ENCODE measurements at places on chromosomes 6 and 20.

DNA sequence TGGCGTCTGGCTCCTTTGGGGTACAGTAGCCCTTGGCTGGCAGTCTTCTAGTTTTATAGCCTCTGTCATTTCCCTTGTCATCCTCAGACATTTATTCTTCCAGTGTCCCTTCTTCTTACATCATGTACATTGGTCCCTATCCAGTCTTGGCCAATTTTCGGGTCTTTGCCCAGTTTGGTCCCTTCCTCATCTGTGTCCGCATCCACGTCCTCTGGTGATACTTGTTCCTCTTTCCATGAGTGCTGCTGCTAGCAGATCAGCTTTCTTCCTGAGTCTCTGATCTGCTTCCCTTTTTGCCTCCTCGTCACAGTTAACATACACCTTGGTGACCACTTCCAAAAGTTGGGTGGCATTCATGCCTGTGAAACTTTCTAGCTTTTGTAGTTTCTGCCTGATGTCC lies 86.2 kb upstream of the GPR6 start:
- H3K27me3 ChIP-seq: no peaks in the 10 kb centered on the region
- H3K36me3 ChIP-seq: no peaks in the 10 kb centered on the region
- H3K27ac ChIP-seq: no peak overlapping the region
- H3K4me3 ChIP-seq: no peak overlapping the region
- no peak for DNase-seq

GRCh38 chr6:75431379-75431778 lies 62.2 kb downstream of the FILIP1 start:
- H3K27me3 ChIP-seq: no peaks in the 10 kb centered on the region
- DNase-seq: no peak
- H3K4me1 ChIP-seq: no peaks in the 10 kb centered on the region
- H3K4me3 ChIP-seq: no peak overlapping the region
- no peak overlapping the region for H3K27ac ChIP-seq
- H3K36me3 ChIP-seq: no peaks in the 10 kb centered on the region

- H3K4me3 ChIP-seq: no peak overlapping the region
- no peaks in the 10 kb centered on the region for H3K27me3 ChIP-seq
- no peaks in the 10 kb centered on the region for H3K4me1 ChIP-seq
- no peak for DNase-seq
Observed at GRCh38 chr20:21653628-21654027, 51.8 kb upstream of the PAX1 start.

- H3K4me3 ChIP-seq: no peak overlapping the region
- no peaks in the 10 kb centered on the region for H3K27me3 ChIP-seq
- peaks cover 9% of the 10 kb centered on the region for H3K36me3 ChIP-seq
- H3K4me1 ChIP-seq: no peaks in the 10 kb centered on the region
Observed at GRCh38 chr6:13289789-13290318, 38.5 kb downstream of the TBC1D7 start.

DNA sequence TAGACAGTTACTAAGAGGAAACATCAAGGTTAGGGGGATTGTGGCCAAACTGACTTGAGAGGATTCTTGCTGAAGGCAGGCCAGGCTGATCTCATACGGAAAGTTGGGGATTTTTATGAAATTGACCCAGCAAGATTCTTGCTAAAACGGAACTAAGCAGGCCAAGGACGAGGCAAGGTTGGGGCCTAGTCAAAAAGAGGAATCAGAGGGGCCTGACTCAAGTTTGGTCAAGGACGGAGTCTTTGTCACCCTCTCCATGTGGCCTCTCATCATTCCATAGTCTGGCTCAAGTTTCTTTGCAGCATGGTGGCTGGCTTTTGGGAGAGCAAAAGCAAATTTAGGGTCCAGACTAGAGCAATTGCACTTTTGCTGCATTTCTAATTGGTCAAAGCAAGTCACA lies 7.9 kb upstream of the HECA start:
- H3K4me3 ChIP-seq: no peak overlapping the region
- H3K27ac ChIP-seq: no peak overlapping the region
- DNase-seq: no peak

GRCh38 chr6:161216616-161217205 lies 57.1 kb downstream of the AGPAT4 start:
- no peak overlapping the region for H3K27ac ChIP-seq
- H3K4me1 ChIP-seq: no peaks in the 10 kb centered on the region
- no peak for DNase-seq
- no peak overlapping the region for H3K4me3 ChIP-seq
- peaks cover 5% of the 10 kb centered on the region for H3K36me3 ChIP-seq

DNA sequence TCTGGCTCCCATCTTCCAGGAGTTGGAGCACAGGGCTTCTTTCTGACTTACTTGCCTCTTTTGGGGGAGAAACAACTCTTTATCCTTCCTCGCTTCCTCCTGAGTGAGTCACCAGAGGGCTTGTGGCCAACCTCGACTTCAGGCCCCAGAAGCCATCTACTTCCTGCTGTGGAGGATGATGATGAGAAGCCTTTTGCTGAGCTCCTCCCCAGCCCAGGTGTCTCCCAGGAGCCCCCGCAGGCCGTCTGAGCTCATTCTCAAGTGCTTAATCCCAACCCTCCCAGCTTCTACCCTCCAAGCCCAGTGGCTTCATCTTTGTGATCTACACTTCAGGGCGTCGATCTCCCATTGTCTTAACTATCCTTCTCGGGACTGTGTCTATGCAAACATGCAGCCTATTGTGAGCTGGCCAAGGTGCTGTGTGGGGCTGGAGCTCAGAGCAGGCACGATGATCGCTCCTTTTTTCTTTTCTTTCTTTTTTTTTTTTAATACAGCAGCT lies 27.9 kb downstream of the SDCBP2 start:
- no peak overlapping the region for H3K27ac ChIP-seq
- DNase-seq: no peak
- no peaks in the 10 kb centered on the region for H3K4me1 ChIP-seq
- peaks cover 3% of the 10 kb centered on the region for H3K36me3 ChIP-seq
- no peaks in the 10 kb centered on the region for H3K27me3 ChIP-seq

DNA sequence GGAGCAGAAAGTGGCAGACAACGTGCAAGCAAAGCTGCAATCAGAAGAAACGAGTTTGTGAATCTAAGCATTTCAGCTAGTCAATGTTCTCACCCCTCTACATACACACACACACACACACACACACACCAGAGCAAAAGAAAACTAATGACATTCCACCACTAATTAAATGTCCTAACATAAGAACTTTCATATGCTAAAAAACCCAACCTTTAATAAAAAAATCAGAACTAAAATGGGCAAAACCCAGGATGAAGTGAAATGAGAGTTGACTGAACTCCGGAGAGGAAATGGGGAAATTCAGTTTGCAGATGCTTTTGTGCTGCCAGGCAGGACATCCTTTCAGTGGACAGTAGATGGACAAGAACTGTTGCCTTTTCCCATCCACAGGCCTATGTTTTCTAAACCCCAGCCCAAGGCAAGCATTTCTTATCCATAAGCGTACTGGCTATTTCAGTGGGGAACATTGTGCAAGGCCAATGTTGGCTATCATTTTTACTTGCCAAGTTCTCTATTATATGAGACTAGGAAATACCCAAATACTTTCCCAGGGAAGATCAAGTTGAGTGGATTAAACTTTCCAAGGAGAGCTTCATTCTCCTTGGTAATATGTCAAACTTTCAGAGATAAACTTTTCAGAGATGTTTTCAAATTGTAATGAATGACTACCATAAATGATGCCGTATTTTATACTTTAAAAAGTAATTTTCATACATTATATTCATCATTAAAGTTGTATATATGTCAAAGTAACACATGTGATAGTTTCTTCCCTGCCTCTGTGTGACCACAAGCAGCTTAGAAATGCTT lies 27.3 kb downstream of the RIN2 start:
- no peak overlapping the region for H3K4me3 ChIP-seq
- no peak for DNase-seq
- no peaks in the 10 kb centered on the region for H3K36me3 ChIP-seq
- H3K27me3 ChIP-seq: no peaks in the 10 kb centered on the region
- H3K4me1 ChIP-seq: peaks cover 1% of the 10 kb centered on the region
- H3K27ac ChIP-seq: no peak overlapping the region

DNA sequence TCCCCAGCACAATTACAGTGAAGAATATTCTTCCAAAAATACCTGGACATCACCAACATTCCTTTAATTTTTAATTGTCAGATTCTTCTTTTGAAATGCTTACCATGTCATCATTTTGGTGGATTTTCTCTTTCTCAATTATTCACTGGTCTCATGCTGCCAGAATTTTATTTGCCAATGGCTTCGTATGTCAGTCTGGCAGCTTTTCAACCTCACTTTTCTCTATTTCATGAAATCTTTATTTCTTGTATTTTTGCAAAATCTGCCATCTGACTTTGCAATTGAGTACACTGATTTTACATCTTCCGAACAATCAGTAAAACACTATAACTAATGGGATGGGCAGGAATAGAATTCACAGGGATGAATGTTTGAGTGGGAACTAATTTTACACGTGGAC lies 84.1 kb downstream of the BTBD9 start:
- no peak overlapping the region for H3K27ac ChIP-seq
- H3K36me3 ChIP-seq: no peaks in the 10 kb centered on the region
- H3K27me3 ChIP-seq: no peaks in the 10 kb centered on the region

DNA sequence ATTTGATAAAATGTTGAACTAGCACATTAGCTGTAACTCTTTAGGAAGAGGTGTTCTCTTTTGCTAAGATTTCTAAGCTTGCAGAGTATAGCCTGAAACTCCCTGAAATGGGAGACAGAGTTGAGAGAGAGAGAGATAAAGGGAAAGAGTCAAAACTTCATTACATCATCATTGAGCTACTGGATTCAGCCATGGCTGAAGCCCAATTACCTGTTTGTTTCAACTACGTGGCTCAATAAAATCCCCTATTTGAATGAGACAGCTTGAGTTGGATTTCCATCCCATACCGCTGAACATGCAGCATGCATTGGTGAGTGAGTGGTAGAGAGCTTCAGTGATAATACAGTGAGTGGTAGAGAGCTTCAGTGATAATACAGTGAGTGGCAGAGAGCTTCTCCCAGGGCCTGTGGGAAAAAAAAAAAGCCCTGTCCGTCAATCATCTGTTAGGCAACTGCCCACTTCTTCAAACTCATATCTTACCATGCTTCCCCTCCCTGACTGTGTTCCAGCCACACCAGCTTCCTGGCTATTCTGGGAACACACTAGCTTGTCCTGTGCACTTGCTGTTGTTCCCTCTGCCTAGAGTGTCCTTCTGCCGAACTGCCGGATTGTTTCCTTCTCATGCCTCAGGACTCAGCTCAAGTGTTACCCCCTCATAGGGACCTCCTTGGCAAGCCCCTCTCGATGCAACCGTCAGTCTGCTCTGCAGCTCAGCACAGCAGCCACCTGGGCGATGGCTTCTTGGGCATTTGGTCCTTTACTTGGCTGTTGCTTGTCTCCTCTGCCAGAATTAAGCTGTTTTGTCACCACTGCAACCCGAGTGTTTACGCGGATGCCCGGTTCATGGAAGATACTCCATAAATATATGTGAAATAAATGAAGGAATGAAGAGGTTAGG lies 91.3 kb upstream of the EYA2 start:
- no peak overlapping the region for H3K27ac ChIP-seq
- DNase-seq: no peak
- H3K4me3 ChIP-seq: no peak overlapping the region
- H3K36me3 ChIP-seq: no peaks in the 10 kb centered on the region

DNA sequence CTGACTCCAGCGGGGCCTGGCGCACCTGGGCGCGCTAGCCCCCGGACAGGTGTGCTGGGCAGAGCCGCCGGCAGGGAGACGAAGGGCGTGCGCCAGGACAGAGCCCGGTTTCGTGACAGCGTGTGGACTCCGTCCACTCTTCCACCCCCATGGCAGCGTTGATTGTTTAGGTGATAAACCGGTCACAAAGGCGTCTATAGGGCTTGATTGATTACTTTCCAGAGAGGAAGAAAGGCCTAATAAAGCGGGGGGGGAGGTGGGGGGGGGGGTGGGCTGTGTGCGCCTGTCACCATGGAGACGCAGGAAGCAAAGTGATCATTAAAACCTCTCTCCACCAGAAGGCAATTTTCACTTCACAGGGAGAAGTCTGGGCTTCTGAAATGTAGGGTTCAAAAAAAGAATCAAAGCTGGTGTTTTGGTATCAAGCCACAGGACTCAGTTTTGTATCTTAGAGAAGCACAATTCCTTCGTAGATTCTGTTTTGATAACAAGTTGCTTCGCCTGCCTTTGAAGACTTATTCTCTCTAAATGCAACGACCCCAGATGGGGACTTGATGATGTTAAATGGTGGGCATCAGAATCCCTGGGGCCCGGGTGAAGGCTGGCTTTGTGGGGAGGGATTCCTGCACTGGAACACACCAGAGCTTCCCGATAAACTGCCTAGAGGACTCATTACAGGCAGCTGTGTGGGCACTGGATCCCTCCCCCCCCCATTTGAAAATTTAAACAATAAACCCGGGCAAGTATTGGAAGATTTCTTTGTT lies 1.4 kb downstream of the PHACTR3 start:
- DNase-seq: no peak
- H3K27ac ChIP-seq: no peak overlapping the region
- no peaks in the 10 kb centered on the region for H3K4me1 ChIP-seq
- H3K36me3 ChIP-seq: no peaks in the 10 kb centered on the region
- H3K27me3 ChIP-seq: no peaks in the 10 kb centered on the region

- no peak overlapping the region for H3K4me3 ChIP-seq
- peak; percentile 95 for DNase-seq
- H3K27me3 ChIP-seq: no peaks in the 10 kb centered on the region
- H3K36me3 ChIP-seq: no peaks in the 10 kb centered on the region
- H3K4me1 ChIP-seq: peaks cover 3% of the 10 kb centered on the region
- peak overlapping the region; percentile 43 for H3K27ac ChIP-seq
Observed at GRCh38 chr20:50992733-50993457, 30.0 kb downstream of the KCNG1 start.

GRCh38 chr20:33415948-33416347 lies 14.6 kb upstream of the CDK5RAP1 start:
- no peaks in the 10 kb centered on the region for H3K27me3 ChIP-seq
- H3K4me1 ChIP-seq: no peaks in the 10 kb centered on the region
- no peaks in the 10 kb centered on the region for H3K36me3 ChIP-seq
- DNase-seq: no peak
- no peak overlapping the region for H3K4me3 ChIP-seq

DNA sequence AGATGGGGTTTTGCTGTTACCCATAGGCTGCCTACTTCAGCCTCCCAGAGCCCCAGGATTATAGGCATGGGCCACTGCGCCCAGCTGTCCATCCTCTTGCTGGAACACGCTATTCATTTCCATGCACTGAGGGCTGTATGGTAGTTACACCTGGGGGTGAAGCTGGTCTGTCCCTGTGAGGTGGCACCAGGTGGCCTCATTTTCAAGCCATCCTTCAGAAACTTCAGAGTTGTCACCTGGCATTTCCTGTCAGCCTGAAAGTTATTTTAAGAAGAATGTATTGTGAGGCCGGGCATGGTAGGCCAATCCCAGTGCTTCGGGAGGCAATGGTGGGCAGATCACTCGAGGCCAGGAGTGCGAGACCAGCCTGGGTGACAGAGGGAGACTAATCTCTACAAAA lies 147.6 kb downstream of the DTNBP1 start:
- H3K4me3 ChIP-seq: no peak overlapping the region
- H3K36me3 ChIP-seq: peaks cover 70% of the 10 kb centered on the region

GRCh38 chr6:111721753-111722154 lies 116.1 kb upstream of the TRAF3IP2 start:
- H3K4me1 ChIP-seq: no peaks in the 10 kb centered on the region
- no peaks in the 10 kb centered on the region for H3K36me3 ChIP-seq
- no peak overlapping the region for H3K4me3 ChIP-seq
- H3K27me3 ChIP-seq: no peaks in the 10 kb centered on the region
- no peak for DNase-seq

Data from iPS DF 6.9 (cell line).